ENCODE measurements at places on chromosomes 6 and 20.

DNA sequence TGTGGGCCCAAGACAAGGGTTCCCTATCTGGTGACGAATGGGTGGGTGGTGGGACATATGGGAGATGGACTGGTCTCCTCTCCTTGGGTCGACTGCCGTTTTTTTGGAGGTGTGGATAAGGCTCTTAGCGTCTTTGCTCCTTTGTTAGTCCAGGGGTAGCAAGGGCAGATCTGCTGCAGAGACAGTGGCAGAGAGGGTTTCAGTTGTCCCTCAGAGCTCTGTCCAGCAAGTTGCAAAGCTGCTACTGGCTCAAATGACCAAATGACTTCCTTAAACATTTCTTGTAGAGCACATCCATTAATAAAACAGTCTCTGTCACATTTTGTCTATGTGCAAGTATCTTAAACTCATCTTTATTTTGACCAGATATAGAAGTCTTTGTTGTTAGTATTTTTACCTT lies 508.0 kb upstream of the ADGRB3 start:
- ATAC-seq = peak; percentile 41

- no peak for ATAC-seq
Observed at GRCh38 chr6:96939007-96939805, 14.7 kb downstream of the KLHL32 start.

- no peak for ATAC-seq
Observed at GRCh38 chr6:1242021-1242420, 69.9 kb upstream of the FOXQ1 start.

DNA sequence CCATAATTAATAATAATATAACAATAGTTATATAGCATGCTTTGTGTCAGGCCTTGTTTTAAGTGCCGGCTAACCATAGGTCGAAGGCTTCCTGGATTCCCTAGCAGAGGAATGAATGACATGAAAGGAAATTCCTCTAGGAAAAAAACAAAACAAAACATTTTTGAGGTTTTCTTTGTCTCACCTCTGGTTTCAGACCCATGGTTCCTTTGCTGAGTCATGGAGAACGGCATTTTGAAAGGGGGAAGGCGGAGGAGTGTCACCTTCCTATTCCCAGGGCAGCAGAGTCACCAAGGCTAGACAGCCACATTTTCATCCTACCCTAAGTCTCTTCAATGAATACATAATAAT lies 25.3 kb upstream of the CCND3 start:
- ATAC-seq = no peak

GRCh38 chr6:31915756-31916155 lies 11.8 kb upstream of the C2 start:
- ATAC-seq = no peak

- no peak for ATAC-seq
Observed at GRCh38 chr6:141303907-141304306, 828.8 kb upstream of the GJE1 start.

GRCh38 chr6:137498481-137499190 lies 4.4 kb upstream of the OLIG3 start:
- ATAC-seq = no peak

DNA sequence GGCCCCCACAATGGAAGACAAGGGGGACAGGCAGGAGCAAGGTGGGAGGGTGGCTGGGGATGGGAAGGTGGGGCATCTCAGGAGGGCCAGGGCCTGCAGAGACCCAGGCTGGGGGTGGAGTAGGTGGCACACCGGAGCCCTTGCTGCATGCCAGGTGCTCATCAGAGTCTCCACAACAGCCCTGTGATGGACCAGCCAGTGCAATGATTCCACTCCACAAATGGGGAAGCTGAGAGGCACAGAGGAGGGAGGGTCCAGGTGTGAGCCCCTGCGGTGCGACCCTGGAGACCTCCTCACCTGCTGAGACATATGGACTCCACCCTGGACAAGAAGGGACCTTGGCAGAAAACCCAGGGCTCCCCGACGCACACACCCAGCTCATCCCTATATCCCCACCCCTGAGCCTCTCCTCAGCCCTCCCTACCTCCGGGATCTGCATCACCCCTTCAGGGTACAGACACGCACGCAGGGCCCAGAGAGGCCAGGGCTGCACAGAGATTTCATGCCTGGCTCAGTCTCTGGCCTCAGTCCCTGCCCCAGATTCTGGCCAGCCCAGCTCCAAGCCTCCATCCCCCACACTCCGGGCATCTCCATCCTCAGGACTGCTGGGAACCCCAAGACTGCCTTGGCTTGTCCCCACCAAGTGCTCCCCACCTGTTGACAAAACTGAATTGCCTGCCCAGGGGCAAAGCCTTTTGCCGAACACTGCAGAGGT lies 7.1 kb upstream of the GRM4 start:
- no peak for ATAC-seq

DNA sequence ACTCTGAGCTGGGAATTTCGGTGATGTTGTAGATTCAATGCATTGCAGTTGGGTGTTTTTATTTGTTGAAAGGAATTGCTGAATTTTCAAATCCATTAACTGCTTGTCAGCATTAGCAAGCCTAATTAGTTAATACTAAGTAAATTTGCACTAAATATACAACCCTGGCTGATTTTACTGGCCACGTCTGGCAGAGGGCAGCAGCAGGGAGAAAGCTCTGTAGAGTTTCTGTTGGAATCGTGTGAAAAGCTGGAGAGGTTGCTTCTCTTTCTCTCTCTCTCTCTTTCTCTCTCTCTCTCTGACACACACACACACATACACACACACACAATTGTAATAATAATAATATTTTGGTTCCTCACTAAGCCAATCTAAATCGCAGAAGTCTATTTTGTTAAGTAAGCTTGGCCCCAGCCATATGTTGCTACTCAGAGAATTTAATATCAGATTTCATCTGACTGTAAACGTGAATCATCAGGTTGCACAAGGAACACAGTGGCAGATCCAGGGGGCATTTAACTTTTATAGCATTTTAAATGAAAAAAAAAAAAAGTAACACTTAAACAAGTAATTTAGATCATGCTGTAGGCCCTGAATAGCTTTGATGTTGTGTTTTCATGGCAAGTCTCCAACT lies 289.5 kb downstream of the ESR1 start:
- ATAC-seq = no peak

DNA sequence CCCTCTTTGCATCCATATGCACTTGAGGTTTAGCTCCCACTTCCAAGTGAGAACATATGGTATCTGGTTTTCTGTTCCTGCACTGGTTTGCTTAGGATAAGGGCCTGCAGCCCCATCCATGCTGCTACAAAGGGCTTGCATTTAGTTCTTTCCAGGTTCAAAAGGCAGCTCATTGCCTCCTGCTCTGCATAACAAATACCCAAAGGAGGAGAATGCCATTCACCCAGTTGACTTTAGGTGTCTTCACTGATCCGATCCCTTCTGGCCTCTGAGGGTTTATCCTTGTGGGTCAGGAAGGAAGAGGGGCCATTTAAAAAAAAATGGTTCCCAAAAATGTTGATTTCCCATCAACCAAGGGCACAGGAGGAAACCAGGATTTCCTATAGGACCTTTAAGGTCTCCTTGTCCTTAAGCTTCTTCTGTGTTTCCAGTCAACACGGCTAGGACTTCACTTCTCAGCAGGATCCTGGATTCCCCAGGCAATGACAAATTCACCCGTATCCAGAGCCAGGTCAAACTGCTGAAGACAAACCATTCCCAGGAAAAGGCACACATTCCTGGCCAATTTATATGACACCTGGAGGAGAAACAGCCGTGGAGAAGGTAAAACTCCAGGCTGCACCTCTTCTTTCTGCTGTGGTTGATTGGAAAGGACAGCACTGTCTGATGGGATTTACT lies 447.7 kb upstream of the CDH4 start:
- ATAC-seq = no peak

GRCh38 chr6:32941214-32941768 lies 463 bp upstream of the HLA-DMB start:
- peak; percentile 82 for ATAC-seq

DNA sequence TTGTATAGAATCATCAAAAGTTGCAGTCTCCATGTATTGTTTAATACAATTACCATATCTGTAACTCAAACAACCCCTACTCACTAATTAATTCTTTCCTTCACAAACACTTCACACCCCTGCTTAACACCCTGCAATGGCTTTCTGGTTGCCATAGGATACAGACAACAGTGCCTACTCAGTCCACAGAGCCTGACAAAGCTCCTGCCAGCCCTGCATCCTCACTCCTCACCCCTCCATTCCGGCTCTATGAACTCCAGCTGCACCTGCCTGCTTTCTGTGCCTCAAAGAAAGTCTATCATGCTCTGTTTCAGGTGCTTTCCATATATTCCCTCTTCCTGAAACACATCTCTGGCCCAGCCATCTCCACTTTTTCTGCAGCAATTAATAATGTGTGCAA lies 253.4 kb downstream of the HACE1 start:
- ATAC-seq = no peak

DNA sequence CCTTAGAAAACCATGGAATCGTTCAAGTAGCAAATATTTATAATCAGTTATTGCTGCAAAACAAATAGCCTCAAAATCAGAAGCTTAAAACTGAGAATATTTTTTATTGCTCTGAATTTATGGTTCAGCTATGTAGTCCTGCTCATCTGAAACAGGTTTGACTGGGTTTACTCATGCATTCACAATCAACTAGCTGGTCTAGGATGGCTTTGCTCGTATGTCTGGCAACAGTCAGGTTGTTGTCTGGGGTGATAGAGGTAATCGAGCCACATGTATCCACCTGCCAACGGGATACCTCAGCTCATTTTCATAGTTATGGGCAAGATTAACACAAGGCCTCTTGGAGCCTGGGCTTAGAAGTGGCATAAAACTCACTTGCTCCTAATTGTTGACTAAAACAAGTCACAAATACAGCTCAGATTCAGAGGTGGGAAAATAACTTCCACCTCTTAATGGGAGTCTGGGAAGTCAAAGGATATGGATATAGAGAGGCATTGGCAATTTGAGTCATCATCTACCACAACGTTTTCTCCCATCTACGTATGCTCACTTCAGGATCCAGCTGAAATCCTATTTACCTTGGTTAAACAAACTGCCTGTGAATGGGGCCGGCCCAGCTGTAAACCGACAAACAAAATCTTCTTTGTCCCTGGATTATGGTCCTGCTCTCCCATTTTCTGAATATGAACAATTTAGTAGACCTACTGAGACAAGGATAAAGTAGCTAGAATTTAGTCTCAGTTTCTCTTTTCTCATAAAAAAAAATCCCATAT lies 54.5 kb upstream of the TENT5A start:
- ATAC-seq = no peak

GRCh38 chr20:3970016-3970415 lies 45.3 kb downstream of the RNF24 start:
- ATAC-seq = no peak

- ATAC-seq = no peak
Observed at GRCh38 chr20:53390770-53391169, 202.9 kb downstream of the ZNF217 start.

GRCh38 chr6:156953479-156954146 lies 176.4 kb downstream of the ARID1B start:
- ATAC-seq = no peak

- no peak for ATAC-seq
Observed at GRCh38 chr20:20969701-20970280, 136.4 kb downstream of the LINC00237 start.

DNA sequence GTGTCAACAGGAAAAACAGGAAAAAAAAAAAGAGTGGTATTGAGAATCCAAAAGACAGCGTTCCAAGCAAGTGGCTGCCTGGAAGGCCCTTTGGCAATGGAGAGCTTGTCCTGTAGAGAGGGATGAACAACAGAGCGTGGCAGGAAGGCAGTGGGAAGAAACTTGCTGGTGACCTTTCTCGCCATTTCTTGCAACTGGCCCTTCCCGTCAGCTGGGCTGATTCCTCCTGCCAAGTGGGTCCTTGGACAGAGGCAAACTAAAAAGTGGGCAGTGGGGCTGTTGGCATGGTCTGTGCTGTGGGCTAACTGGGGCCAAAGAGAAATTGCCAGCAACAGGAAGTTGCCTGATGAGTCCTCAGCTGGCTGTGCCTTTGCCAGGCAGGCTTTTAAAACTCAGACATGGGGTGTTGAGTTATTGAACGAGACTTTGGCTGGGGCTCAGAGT lies 43.9 kb upstream of the CLDN20 start:
- no peak for ATAC-seq

- ATAC-seq = no peak
Observed at GRCh38 chr6:74075323-74075722, 379.3 kb downstream of the CD109 start.

DNA sequence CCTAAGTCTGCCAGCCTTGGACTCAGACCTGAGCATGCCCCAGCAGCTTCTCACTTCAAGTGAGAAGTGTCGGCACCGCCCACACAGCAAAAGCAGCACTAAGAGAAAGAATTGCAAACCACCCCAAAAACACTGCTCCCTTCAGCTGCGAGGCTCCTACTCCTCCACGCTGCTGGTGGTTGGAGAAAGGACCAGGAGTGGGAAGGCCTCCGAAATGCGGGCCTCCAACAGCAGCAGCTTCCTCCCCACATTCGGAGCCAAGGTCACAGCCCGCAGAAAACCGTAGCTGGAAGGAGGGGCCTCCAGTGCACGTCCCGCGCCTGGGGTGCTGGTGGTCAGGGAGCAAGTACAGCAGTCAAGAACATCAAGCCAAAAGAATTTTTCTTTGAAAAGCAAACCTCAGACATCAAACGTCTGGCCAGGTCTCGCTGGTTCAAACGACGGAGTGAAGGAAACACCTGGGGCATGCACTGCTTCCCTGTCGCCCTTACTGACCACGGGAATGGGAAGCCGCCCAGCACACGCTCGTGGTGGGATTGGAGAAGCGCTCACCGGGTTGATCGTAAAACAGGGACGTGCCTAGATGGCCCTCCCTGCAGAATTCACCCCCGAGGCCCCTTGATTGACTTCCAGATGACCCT lies 185.6 kb upstream of the CST7 start:
- no peak for ATAC-seq

DNA sequence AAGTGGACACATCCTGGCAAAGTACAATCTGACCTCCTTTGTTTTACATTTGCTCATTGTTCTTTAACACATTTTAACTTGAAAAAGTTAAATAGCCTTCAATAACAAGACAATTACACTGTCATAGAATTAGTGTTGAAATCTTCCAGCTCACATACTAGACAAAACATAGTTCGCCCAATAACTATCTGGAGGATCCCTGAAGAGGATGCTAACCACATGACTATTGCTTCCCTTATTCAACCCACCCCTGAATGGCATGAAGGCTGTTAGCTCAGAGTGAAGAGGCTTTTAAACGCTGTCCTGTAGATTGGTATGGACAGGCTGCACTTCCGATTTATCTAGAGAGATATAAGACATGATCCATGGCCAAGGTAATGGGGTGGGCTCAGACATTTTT lies 15.0 kb upstream of the DSE start:
- no peak for ATAC-seq

GRCh38 chr6:167817016-167817415 lies 9.7 kb upstream of the AFDN start:
- no peak for ATAC-seq

- ATAC-seq = no peak
Observed at GRCh38 chr6:53209681-53210080, 61.0 kb upstream of the GCM1 start.
